ENCODE measurements at places on chromosomes 7 and 10.

DNA sequence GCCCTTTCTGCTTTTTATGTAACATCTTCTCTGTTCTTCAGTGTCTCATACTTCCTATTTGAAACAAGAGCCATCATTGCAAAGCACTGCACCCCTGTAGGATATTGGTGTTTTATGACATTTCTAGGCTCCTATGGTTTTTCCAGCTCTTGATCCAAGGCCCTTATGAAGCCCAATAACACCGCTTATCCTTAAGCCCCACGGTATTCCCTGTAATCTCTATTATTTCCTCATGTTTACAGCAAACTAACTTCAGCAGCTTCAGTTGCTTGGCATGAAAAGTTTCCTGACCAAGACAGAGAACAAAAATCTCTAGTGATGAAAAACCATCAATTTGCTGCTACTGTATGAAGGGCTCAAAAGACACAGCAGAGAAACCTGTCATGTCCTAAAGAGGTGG is 34.1 kb upstream of the TES start:
- no peak for DNase-seq

DNA sequence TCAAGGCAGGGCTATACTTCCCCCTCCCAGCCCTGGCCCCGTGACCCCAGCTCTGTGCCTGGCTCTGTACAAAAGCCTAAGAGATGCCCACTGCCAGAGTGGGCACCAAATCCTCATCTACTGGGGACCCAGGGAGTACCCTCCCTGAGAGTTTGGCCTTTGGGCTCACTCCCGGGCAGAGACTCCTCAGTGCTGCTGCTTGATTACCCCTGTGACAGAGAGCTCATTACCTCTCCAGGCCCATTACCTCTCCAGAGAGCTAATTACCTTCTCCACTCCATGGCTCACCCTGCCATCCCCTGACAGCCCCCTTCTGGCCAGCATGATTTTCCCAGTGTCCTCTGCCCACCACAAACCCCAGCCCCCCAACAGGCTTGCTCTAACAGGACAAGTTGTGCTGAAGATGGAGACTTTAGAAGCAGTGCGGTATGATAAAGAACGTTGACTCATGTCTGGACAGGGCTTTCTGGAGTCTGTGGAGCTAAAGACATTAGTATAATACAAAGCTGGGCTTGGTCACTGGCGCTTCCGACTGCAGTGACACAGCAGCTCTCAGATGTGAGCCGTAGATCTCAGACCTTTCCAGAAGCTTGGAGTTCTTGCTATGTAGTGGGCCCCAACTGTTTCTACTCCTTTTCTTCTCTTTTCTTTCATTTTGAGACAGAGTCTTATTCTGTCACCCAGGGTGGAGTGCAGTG is 111.3 kb upstream of the KCTD7 start:
- no peak for DNase-seq

DNA sequence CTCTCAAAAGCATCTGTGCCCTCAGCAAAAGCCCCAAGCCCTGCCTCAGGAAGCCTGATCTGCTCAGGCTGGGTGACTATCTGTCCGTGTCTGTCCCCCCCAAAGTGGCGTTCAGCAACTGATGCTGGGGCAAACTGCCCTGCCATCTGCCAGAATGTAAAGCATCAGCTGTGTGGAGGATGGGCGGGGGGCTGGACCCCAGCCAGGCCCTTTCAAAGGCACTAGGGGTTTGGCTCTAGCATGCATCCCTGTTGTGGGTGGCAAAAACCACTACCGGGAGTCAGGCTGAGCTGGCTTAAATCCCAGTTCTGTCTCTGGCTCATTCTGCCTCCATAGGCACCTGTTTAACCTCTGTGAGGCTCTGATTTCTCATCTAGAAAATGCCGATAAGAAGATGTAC is 35.5 kb downstream of the GPRIN2 start:
- DNase-seq, result peak; percentile 91

DNA sequence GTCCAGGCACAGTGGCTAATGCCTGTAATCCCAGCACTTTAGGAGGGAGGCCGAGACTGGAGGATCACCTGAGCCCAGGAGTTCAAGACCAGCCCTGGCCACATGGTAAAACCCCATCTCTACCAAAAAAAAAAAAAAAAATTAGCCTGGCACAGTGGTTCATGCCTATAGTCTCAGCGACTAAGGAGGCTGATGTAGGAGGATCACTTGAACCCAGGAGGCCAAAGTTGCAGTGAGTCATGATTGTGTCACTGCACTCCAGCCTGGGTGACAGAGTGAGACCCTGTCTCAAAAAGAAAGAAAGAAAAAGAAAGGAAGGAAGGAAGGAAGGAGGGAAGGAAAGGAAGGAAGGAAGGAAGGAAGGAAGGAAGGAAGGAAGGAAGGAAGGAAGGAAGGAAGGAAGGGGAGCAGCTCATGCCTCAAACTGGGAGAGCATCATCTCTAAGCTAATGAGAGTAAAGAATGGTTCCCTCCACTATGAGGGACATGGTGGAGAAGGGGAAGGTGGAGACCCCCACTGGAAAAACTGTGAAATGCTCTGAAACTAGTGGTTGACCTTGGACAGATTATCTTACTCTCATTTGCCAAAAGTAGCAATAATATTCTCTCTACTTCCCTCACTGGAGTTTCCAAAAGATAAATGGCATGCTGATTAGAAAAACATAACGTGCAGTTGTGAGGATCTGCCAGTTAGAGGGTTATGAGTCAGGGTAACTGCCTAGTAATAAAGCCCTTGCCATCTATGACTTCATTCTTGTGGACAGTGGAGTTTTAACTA is 16.8 kb downstream of the GIMAP5 start:
- DNase-seq, result peak; percentile 2

GRCh38 chr7:16204953-16205352 is 216.4 kb downstream of the CRPPA start:
- DNase-seq, result peak; percentile 15

DNA sequence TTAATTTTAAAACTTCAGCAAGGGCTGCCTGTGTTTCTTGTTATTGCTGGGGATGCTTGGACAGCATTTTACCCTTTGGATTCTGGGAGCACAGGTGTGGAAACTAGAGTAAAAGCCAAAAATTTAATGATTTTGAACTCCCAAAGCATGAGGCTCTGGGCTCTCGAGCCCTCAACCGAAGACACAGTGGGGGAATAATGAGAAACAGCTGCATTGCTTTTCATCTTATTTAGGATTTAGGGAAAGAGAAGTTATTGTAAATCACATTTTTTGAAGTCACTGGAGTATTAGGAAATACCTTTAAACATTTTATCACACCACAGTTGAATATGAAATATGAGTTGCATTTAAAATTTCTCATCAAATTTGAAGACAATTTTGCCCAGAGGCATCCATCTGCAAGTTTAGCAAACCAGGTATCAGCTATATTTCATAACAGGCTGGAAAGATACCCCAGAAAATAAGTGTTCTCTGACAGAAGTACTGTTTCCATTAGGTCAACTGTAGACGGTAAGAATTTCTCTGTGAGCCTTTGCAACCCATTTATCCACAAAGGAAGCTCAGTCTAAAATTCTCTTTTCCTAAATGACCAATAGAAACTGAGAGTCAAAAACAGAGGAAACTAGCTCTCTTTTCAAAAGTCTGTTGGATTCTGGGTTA is 290.6 kb upstream of the PHYHIPL start:
- DNase-seq, result no peak

DNA sequence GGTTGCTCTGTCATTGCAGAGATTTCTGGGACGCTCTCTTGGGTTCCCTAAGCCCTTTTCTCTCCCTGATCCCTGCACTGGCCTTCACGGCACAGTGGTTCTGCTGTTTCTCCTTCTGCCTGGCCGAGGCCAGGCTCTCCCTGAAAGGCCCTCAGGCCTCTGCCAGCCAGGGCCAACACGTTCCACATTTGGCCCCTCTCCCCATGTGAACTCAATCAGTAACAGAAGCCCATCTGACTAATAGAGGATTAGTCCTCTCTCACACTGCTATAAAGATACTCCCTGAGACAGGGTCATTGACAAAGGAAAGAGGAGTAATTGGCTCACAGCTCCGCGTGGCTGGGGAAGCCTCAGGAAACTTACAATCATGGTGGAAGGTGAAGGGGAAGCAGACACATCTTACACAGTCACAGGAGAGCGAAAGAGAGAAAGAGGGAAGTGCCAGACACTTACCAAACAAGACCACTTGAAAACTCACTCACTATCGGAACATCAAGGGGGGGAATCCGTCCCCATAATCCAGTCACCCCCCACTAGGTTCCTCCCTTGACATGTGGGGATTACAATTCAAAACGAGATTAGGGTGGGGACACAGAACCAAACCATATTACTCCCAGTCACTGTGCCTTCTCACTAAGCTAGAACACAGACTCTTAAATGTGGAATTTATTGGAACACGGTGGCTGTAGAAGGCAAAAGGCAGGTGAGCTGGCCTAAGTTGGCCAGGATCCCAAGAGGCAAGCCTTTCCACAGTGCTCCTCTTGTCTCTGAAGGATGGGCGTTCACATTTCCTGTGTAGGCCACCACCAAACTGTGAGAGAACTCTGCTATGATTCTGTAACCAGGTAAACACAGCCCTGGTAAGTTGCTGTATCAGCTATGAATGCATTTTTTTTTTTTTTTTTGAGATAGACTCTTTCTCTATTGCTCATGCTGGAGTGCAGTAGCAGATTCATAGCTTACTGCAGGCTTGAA is 8.8 kb downstream of the FZD8 start:
- no peak for DNase-seq

- DNase-seq, result no peak
Observed at GRCh38 chr7:25756601-25757000, 395.4 kb upstream of the NFE2L3 start.

DNA sequence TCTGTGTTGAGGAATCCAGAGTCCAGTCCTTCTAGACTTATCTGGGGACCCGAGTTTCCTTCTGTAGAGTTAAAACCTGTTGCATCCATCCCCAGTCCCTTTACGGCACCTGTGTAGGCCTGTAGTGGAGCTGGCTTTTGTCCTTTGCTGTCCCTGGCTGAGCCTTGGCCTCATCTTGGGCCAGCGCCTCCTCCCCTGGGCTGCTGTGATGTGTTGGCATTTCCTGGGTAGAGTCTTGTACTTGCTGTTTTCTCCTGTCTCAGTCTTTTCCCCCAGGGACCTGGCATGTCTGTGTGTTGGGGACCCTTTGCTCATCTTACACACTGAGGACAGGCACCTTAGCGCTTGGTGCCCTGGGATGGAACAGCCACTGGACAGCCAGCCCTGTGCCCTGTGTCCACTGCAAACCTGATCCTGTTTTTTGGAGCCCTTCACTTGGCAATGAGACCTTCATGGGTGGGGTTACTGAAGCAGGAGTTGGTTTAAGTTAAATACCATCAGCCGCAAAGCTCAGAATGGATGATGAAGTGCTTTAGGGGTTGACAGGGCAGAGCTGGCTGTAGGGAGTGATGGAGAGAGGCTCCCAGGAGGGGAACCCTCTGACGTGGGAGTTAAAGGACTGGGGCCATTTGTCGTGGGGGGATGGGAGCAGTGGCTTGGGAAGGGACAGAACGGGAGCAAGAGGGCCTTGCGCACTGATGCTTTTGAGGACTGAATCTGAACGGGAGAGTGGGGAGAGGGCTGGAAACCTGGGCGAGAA is 50.9 kb downstream of the CUX1 start:
- no peak for DNase-seq

- DNase-seq, result no peak
Observed at GRCh38 chr7:4115442-4115841, 566.7 kb upstream of the FOXK1 start.

DNA sequence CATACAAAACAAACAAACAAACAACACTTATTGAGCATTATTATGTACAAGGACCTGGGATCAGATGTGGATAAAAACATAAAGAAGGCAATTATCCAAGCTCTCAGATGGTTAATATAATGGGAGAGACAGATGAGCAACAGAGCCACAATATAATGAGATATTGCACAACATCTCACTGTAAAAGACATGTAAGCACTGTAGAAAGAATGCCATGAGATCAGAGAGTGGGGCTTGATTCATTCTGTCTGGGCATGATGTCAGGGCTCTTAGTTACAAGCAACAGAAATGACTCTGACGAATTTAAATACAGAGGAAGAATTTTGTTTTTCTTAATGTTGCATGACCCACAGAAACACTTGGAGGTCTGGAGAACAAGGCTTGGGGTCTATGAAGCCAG is 164.7 kb upstream of the PLXDC2 start:
- peak; percentile 60 for DNase-seq

DNA sequence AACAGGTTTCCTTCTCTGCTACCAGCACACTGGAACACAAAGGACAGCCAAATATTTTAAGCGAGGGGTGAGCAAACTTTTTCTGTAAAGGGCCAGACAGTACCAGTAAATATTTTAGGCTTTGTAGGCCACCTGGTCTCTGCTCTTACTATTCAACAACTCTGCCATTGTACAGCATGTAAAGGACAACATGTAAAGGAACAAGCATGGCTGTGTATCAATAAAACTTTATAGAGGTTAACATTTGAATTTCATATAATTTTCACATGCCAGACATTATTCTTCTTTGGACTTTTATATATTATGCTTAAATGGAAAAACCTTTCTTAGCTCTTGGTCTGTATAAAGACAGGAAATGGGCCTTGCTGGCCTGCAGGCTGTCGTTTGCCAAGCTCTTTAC is 30.2 kb downstream of the RHEB start:
- DNase-seq, result no peak

GRCh38 chr10:105207476-105207995 is 566.4 kb downstream of the SORCS3 start:
- no peak for DNase-seq

DNA sequence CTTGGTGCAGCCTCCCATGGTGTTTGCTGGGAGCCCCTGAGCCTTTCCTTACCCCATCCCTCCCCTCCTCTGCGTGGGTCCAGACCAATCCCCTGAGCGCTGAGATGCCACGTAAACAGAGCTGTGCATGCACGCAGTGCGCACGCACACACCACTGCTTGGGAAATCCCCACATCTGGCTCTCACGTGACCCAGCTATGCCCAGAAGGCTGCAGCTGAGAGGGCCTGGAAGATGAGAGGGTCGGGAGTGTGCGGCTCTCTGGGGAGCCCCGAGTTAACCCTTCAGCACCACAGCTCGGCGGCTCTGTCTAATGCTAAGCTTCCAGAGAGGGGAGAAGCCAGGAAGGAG is 177.2 kb downstream of the SH3PXD2A start:
- DNase-seq, result peak; percentile 60

DNA sequence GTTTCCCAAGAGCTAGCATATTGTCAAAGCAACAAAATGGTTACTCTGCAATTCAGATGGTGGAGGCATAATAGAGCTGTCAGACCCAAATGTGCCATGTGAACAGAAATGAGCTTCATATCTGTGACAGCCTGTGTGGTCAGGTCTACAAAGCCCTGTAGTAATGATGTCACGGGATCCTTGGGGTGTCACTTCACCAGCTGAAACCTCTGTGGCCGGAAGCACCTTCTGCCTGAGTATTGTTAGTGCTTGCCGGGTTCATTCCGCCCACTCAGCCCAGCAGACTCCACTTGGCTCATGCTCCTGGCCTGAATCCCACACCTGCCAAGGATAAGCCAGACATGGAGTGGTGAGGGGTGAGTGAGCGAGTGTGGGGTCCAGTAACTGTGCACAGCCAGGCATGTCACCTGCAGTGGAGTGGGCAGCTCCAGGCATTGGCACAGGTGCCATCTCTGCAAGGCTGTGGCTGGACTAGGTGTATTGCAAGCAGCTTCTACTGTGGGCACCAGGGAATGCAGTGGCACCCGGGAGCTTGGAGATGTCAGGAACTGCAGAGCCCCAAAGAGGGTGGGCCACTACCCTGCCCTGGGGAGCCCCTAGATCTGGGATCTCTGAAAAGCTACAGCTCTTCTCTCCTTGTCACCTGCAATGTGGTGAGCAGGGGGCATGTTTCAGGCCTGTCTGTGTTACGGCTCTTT is 341.9 kb upstream of the CHRM2 start:
- DNase-seq, result no peak

Data from astrocyte of the hippocampus (primary cell).